Activated CD4-positive, alpha-beta T cell treated with anti-CD3 and anti-CD28 coated beads, Interleukin-2, amount 50 U/mL, for 1 hour (primary cell): ENCODE measurements at places on chromosomes 12 and 14.

DNA sequence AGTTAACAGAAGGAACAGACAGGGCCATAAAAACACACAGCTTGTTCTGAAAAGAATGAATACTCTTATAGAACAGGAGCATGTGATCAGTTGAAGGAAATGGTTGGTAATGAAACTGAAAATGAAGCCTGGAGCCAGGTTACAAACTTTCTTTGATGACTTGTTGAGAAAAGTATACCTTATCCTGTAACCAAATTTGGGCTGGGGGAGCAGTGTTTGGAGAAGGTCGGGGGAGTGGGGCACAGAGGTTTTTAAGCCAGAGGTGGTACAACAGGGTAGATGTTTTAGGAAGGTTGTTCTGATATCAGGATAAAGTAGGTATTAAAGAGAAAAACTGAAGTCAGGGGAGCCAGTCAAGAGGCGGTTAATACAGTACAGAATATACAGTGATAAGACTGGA is 8.2 kb downstream of the GOLT1B start:
- no peak for DNase-seq

DNA sequence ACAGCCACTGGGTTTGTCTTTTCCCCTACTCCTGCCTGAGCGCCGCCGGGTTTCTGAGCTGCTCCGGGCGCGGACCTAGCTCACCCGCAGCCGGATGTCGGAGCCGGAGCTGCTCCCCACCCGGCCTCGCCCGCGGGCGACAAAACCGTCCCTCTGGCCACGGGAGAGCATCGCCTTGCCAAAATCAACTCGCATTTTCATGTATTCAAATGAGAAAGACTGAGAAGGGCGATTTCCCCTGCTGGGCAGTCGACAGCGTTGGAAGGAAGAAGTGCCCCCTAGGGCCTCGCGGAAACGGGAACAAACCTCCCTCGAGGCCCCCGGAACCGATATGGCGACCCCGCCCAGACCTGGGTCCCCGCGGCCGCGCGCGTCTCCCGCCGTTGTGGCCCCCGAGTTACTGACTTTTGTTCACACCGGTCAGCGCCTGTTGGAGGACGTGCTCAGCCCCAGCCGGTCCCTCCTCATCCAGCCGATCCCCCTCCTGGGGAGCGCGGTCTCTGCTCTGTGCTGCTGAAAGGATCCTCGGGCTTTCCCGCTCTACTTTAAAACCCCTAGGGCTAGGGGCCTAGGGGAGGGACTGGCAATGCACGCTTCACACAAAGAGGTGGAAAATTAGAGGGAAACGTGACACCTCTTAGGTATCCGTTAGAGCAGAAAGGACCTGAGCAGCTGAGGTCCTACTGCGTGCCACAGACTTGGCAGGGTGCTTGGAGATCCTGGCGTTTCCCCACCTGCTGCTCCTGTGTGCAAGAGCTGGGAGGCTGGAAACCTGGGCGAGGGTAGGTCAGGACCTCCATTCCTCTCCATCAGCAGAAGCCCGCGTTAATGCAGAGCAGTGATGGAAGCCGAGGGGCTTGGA is 4.3 kb downstream of the TTC6 start:
- DNase-seq: no peak

- no peak for DNase-seq
Observed at GRCh38 chr14:58484176-58484575, 56.7 kb downstream of the KIAA0586 start.

GRCh38 chr12:102093319-102093718 is 26.6 kb downstream of the NUP37 start:
- DNase-seq: no peak

- no peak for DNase-seq
Observed at GRCh38 chr12:111764120-111764821, 2.5 kb upstream of the ALDH2 start.

DNA sequence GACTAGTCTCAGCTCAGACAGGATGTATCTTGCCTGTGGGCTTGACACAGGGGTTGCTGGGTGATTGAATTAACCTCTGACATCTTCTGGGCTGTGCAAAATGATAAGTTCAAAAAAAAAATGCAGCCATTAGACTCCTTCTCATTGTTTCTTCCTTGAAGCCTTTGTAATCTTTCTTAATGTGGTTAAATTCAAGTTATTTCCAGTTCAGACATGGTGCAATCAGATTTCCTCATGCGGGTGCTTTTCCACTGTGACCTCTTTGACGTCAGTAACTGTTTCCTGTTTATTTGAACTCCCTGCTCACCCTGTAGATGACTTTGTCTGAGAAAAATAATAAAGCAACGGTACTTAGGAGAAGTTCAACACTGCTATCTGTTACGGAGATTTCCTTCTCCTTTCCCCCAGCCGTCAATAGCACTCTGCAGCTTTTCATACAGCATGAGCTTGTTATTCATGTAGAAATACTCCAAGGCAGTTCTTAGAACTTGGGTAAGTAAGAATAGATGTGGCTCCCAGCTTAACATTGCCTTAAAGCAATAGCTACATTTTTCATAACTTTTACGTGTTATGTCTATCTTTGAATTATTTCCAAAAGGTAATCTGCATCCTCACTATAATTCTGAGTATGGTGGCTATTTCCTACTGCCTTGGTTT is 155.5 kb downstream of the PRKCH start:
- DNase-seq: peak; percentile 45

- DNase-seq: no peak
Observed at GRCh38 chr14:62308891-62309290, 546.7 kb downstream of the SNAPC1 start.
